Osteocyte (in vitro differentiated cells): ENCODE measurements at places on chromosomes 13 and 19. TPM values are rescaled to one million over a fixed set of nuclear protein-coding genes. Genes with fewer than 3 reads are reported as not detected.

FGF21 gene
- total RNA-seq, result not detected in 2 replicates

- no peak overlapping the region for H3K27ac ChIP-seq
- DNase-seq, result no peak
- H3K36me3 ChIP-seq, result peaks cover 3% of the 10 kb centered on the region
Measured at GRCh38 chr19:1567848-1568227, 287 bp downstream of the MEX3D start.

VSTM2B gene
- not detected in 2 replicates for total RNA-seq

GRCh38 chr19:35260694-35261304 is 8.0 kb upstream of the USF2 start:
- H3K27ac ChIP-seq, result no peak overlapping the region
- H3K4me3 ChIP-seq, result no peak overlapping the region
- peak; percentile 74 for DNase-seq
- H3K4me1 ChIP-seq, result peaks cover 11% of the 10 kb centered on the region
- peaks cover 2% of the 10 kb centered on the region for H3K36me3 ChIP-seq

- H3K27me3 ChIP-seq, result no peaks in the 10 kb centered on the region
- H3K4me3 ChIP-seq, result no peak overlapping the region
- H3K36me3 ChIP-seq, result no peaks in the 10 kb centered on the region
- no peak overlapping the region for H3K27ac ChIP-seq
Measured at GRCh38 chr19:50280983-50281382, 48.2 kb downstream of the KCNC3 start.

ZNF823 gene
- total RNA-seq, result 4.1 and 4.3 TPM in 2 replicates

DNA sequence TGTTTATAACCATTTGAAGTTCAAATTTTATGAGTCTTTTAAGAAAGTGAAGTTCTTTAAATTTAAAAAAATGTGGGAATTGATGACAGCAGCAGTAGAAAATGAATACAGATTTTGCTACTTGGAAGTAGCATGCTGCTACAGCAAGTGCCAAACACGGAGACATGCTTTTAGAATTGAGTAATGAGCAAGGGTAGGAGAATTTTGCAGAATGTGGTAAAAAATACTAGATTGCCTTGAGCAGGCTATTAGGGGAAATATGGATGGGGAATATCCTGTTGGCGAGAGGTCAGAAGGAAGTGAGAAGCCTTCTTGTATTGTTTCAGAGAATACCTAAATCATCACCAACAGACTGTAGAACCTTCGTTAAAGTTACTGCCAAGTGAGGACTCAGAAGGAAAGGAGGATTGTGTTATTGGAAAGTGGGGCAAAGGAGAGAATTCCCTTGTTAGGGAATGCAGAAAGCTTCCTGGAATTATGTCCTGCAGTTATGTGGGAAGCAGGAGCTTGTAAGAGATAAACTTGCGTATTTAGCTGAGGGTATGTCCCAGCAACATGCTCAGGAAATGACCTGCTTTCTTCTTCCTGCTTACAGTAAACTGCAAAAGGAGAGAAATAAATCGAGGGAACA is 32.4 kb upstream of the OXGR1 start:
- no peaks in the 10 kb centered on the region for H3K36me3 ChIP-seq
- peaks cover 11% of the 10 kb centered on the region for H3K4me1 ChIP-seq
- no peak overlapping the region for H3K27ac ChIP-seq
- peaks cover 4% of the 10 kb centered on the region for H3K27me3 ChIP-seq
- no peak overlapping the region for H3K4me3 ChIP-seq
- no peak for DNase-seq

- H3K27ac ChIP-seq, result peak overlapping the region; percentile 19
- H3K4me1 ChIP-seq, result peaks cover 38% of the 10 kb centered on the region
- no peak for DNase-seq
- H3K36me3 ChIP-seq, result no peaks in the 10 kb centered on the region
Measured at GRCh38 chr19:11322269-11323024, 17.0 kb downstream of the RAB3D start.
